Cardiac septum (tissue), 1 donor: ENCODE measurements at places on chromosomes 16 and 17. TPM values are rescaled to one million over a fixed set of nuclear protein-coding genes. Genes with fewer than 3 reads are reported as not detected.

The SCARF1 gene
- total RNA-seq: 10.9 TPM

The ANKS3 gene
- 9.9 TPM for total RNA-seq

The LRRC37A2 gene
- 2.9 TPM for total RNA-seq

The CLDN7 gene
- total RNA-seq: 0.75 TPM
